ENCODE measurements at places on chromosomes 1 and 21.

GRCh38 chr1:50981741-50982140, 11.7 kb downstream of the CDKN2C start:
- DNase-seq, result no peak
- no peak overlapping the region for H3K27ac ChIP-seq
- peaks cover 92% of the 10 kb centered on the region for H3K27me3 ChIP-seq
- no peaks in the 10 kb centered on the region for H3K36me3 ChIP-seq
- no peak overlapping the region for H3K4me3 ChIP-seq

- no peaks in the 10 kb centered on the region for H3K36me3 ChIP-seq
- DNase-seq, result no peak
- no peak overlapping the region for H3K27ac ChIP-seq
- H3K27me3 ChIP-seq, result peaks cover 23% of the 10 kb centered on the region
Observed at GRCh38 chr1:48652334-48652733, 124.4 kb downstream of the BEND5 start.

DNA sequence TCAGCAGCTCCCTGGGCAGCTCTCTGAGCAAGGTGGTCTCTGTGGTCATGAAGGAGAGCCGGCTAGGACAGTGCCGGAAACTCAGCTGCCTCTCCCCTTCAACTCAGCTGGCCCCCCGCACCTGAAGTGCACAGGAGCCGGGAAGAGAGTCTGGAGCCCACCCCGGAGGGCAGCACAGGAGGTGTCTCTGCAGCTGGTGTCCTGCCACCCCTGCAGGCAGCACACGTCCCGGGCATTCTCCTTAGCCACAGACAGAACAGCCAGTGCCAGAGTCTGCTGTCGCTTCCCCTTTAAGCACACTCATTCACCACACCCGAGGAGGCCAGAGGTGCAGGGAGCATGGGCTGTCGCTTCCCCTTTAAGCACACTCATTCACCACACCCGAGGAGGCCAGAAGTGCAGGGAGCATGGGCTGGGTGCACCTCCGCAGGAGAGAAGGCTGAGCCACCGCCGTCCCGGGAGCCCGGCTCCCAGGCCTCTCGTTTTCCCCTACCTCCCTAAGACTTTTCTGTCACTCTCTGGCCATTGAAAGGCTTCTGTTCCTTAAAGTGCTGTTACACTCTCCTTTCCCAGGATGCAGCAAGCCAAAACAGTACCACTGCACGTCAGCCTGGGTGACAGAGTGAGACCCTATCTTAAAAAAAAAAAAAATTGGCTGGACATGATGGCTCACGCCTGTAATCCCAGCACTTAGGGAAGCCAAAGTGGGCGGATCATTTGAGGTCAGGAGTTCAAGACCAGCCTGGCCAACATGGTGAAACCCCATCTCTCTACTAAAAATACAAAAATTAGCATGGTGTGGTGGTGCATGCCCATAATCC, 16.9 kb upstream of the SAMD11 start:
- H3K4me3 ChIP-seq, result peak overlapping the region; percentile 68
- H3K36me3 ChIP-seq, result peaks cover 4% of the 10 kb centered on the region
- H3K27ac ChIP-seq, result peak overlapping the region; percentile 36
- peak; percentile 65 for DNase-seq
- H3K4me1 ChIP-seq, result peaks cover 16% of the 10 kb centered on the region
- peaks cover 23% of the 10 kb centered on the region for H3K27me3 ChIP-seq

DNA sequence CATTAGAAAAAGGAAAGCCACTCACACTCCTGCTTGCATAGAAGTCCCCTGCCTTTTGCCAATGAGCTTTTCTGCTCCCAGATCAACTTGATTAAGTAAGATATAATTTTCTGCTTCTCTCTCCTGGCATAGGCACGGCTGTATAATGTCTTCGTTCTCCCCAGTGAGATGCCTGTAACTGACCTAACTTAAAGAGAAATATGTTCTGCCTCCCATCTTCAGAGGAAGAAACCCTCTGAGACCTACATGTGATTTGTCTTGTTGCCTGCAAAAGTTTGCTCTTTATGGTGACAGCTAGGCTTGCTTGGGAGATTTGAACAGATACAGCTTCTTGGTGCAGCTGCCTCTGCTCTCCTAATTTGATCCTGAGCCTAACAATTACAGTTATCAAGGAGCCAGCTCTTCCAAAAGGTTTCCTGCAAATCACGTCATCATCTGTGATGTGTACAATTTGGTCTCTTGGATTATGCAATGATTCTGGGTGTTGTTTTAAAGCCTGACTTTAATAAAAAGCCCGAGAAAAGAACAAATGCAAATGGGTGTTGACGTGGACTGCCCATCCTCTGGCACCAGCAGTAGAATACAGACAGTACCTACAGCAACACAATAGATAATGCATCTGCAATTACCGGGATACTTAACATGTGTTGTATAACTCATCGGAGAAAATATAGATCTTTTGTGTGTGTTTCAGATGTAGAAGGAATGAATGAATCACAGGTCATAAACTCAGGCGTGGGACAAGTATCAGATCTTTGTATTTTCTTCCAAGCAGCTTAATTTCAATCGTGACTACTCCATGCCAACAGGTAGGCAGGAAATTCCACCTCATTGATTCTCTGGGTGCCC, 76.2 kb upstream of the KAZN start:
- no peak for DNase-seq
- no peak overlapping the region for H3K4me3 ChIP-seq
- H3K27me3 ChIP-seq, result no peaks in the 10 kb centered on the region
- H3K27ac ChIP-seq, result no peak overlapping the region
- H3K36me3 ChIP-seq, result no peaks in the 10 kb centered on the region

DNA sequence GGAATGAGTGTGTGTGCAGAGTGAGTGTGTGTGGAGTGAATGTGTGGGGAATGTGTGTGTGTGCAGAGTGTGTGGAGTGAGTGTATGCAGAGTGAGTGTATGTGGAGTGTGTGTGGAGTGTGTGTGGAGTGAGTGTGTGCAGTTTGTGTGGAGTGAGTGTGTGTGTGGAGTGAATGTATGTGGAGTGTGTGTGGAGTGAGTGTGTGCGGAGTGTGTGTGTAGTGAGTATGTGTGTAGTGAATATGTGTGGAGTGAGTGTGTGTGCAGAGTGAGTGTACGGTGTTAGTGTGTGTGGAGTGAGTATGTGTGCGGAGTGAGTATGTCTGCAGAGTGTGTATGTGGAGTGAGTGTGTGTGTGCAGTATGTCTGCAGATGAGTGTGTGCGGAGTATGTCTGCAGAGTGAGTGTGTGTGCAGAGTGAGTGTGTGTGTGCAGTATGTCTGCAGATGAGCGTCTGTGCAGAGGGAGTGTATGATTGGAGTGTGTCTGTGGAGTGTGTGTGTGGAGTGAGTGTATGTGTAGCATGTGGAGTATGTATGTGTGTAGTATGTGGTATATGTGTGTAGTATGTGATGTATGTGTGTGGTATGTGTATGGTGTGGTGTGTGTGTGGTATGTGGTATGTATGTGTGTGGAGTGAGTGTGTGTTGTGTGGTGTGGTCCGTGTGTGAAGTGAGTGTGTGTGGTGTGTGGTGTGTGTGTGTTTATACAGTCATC, 59.7 kb upstream of the CLDN14 start:
- peaks cover 10% of the 10 kb centered on the region for H3K4me1 ChIP-seq
- peaks cover 24% of the 10 kb centered on the region for H3K27me3 ChIP-seq
- DNase-seq, result no peak

DNA sequence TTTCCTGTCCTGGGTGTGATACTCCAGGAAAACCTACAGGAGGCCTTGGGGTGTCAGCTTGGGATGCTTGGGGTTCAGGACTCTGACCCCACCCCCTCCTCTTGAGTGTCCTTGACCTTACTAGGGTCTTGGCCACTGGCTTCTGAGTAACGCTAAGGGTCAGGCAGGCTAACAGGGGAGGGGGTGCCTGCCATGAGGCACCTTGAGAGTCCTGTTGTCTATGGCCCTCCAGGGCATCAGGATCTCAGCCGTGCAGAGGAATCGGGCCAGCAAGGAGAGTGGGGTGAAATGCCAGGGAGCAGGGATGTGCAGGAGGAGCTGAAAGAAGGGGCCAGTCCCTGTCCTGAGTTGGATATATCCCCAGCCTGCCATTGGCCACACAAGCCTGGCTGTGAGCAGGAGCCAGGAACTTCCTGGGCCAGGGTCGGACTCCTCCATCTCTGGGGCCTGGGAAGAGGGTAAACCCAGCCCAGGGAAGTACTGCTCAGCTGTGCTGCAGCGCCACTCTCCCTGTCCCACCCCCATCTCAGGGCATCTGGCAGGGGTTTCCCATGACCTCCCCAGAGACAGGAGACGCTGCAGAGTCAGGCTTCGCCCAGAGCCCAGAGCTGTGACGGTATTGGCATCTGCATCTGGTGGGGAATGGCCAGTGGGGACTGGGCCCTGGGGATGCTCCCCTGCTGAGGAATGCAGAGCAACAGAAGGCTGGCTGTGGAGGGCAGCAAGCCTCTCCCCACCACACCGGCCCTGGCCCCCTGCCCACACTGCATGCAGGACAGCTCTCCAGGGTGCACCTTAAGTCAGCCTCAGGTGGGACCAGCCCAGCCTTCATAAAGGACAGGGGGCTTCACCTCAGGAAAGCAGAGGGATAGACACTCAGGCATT, 6.3 kb downstream of the KIF21B start:
- DNase-seq, result no peak
- no peaks in the 10 kb centered on the region for H3K36me3 ChIP-seq
- peaks cover 22% of the 10 kb centered on the region for H3K27me3 ChIP-seq
- H3K27ac ChIP-seq, result no peak overlapping the region

- no peak for DNase-seq
- H3K4me3 ChIP-seq, result no peak overlapping the region
- peaks cover 50% of the 10 kb centered on the region for H3K4me1 ChIP-seq
- H3K27me3 ChIP-seq, result peaks cover 11% of the 10 kb centered on the region
Observed at GRCh38 chr1:110060034-110060661, 10.3 kb downstream of the ALX3 start.
